Bone marrow (tissue), 2 donors: ENCODE measurements at places on chromosomes 11 and 22.

DNA sequence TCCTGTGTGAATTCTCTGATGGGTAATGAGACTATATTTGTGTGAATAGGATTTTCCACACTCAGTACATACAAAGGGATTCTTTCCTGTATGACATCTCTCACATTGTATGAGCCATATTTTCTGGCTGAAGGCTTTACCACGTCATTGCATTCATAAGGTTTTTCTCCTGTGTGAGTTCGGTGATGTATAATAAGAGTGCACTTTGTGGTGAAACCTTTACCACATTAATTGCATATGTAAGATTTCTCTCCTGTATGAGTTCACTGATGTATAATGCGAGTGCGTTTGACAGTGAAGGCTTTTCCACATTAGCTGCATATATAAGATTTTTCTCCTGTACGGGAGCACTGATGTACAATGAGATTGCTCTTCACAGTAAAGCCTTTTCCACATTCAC lies 455.4 kb upstream of the CNTN5 start:
- DNase-seq: no peak

- DNase-seq: no peak
Measured at GRCh38 chr11:90704510-90704909, 481.7 kb upstream of the CHORDC1 start.

GRCh38 chr11:24900514-24900913 lies 403.7 kb downstream of the LUZP2 start:
- DNase-seq: no peak

DNA sequence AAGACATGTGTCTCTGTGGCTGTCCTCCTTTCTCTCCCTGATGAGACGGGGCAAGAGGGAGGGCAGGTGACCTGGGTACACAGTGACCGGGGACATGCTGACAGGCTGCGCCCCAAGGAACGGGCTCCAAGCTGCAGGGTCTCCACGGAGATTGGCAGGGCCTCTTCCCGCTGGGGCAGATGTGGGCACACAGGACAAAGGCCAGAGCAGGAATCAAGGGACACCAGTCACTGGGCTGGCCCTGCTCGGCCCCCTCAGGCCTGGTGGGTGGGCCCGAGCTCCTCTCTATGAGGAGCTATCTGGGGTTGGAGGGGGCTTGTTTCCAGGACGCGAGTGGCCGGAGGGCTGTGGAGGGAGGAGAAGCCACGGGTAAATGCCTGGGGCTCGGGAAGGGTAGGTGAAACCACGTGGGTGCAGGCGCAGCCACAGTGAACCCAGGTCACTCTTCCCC lies 11.2 kb downstream of the PNPLA5 start:
- DNase-seq: no peak

- DNase-seq: no peak
Measured at GRCh38 chr11:22405377-22405776, 67.2 kb downstream of the SLC17A6 start.

GRCh38 chr11:120186774-120187591 lies 23.8 kb upstream of the OAF start:
- no peak for DNase-seq
